ENCODE measurements at places on chromosomes 7 and 10. TPM values are rescaled to one million over a fixed set of nuclear protein-coding genes. Genes with fewer than 3 reads are reported as not detected.
A peak's percentile ranks its signal among the peaks of the same experiment; 100 is the strongest.

DNA sequence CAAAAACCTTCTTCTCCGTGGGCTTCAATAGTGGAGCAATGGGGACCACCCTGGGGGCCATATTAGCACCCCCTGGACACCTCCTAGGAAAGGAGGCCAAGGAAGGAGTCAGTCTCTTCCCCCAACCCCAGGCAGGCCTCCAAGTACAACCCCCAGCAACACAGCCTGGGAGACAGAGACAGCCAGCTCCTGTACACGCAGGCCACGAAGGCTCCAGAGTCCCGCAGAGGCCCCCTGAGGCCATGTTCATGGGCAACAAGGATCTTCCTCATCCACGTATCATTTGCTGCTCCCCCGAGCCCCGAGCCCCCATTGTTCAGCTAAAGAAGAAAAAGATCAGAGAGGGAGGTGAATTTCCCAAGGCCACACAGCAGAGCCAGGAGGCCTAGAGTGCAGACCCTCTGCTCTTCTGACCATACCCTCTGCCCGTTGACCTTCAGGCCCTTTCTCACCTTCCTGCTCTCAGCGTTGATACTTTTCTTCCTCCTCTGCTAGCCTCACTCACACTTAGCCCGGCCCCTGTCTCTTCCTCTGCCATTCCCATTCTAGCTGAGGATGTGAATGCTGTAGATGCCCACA, 35.9 kb upstream of the MYL10 start:
- DNase-seq: no peak

DNA sequence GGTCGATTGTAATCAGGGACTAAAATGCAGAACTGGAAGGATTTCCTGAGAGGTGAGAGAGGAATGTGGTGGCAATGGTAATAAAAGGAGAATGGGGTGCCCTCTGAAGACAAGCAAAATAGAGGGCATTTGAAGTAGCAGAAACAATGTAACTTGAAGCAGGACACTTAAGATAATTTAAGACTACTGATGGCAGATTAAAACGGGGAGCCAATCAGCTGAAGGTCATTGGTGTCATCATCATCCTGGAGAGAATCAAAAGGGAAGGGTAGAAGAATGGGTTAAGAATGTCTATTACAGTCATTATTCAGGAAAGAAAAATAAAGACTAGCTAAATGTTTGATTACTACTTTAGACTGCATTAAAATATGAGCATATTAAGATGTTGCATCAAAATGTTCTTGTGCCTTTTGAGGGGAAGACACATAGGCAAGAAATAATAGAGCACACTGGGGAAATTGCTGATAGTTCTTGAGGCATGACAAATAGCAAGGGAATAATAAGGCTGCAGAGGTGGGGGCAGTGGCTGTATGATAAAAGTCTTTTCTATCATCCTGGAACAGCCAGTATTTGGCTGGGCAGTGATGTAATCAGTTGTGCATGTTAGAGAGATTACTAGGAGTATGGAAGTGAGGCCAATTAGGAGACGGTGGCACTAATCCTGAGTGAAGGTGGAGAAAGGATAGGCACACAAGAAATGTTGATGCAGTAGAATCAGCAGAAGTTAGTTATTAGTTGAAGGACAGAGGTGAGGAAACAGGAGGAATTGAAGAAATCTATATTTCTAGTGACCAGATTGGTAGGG, 60.2 kb downstream of the CCDC71L start:
- no peak for DNase-seq

DNA sequence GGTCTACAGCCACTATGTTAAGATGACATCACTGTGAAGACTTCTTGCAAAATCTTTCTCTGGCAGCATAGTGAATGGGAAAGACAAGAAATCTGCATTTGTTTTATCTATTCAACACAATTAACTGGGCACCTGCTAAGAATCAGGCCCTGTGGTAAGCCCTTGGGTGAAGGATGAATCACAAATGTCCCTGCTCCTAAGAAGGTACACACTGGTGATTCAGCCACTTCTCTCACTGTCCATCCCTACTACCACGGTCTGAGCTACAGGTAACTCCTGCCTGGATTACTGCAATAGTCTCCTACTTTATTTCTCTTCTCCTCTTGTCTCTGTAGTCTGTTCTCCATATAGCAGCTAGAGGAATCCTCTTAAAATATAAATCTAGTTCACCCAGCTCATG, 116.1 kb downstream of the HIBADH start:
- no peak for DNase-seq

- no peak for DNase-seq
Measured at GRCh38 chr10:96986200-96986856, 154.2 kb downstream of the LCOR start.

The PYROXD2 gene
- total RNA-seq: 2.0 TPM

The TFR2 gene
- total RNA-seq: 0.98 TPM

DNA sequence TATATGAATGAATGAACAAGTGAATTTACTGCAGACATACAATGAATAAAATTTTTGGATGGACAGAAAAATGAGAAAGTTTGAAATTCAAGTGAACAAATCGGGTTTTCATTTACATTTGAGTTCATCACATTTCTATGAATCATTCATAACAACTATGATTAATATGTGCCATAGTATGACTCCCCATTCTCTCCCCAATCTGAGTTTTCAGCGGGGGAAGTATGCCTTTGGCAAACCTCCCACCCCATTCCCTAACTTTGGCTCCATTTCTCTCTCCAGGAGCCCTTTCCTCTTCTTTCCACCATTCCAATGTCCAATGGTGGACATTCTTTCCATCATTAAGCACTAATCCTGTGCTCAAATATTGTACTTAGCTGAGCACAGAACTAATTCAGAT, 96.8 kb upstream of the LSM8 start:
- DNase-seq: no peak

DNA sequence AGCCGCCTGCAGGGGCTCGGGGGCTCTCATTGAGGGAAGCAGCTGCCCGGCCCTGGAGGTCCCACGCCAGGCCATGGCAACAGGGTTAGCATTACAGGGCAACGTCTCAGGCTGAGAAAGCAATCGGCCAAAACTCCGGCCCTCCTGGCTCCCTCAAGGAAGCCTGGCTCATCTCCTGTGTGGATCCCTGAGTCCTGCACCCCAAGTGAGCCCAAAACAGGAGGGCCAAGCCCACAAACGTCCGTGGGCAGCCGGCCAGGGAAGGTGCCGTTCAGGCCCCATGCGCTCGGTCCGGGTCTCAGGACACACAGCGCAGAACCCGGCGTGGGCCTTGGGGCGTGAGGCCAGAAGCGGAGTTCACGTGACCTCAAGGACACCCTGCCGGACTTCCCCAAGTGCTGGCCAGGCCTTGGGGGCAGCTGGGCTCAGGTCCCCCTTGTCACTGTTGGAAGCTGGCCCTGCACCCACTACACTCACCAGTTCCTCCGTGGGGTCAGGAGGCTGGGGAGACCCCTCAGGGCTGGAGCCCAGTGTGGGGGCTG, 8.0 kb upstream of the PWWP2B start:
- DNase-seq: no peak

GRCh38 chr10:78973901-78974616, 94.7 kb upstream of the ZMIZ1 start:
- peak; percentile 79 for DNase-seq

The CRHR2 gene
- not detected for total RNA-seq

GRCh38 chr10:74824184-74824899, 2.1 kb upstream of the KAT6B start:
- no peak for DNase-seq

GRCh38 chr10:114764656-114765055, 56.9 kb upstream of the FHIP2A start:
- DNase-seq: no peak

DNA sequence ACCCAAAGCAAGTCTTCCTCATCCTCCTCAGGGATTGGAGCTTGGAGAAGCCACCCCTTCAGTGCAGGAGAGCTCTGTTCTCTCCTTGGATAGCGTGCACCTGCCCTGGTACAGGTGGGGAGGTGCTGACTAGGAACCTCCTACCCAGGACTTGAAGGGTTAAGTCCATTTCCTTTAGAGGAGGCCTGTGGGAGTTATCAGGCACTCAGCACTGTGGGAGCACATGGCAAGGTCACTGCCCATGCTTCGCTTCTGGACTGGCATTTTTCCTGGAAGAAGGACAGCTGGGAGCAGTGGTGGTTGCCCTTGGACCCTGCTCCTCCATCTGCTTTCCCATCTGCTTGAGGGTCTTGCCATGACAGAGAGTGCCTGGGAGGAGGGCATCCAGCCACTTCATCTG, 142.8 kb downstream of the CXCL12 start:
- DNase-seq: no peak

DNA sequence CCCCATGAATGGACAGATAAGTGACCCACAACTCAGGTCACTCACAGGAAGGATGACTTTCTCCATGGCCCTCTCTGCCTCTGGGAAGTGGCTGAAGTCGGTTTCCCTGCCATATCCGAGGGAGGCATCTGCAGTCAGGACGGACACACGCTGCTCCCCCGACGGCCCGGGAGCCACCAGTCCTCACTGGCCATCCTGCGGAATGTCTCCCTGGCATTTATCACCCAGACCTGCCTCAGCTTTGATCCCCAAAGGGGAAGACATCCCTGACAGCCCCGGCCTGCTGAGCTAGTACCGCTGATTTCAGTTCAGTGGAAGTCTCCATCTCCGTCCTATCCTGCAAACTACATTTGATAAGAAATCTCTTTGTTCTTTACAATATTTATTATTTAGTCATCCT, 339.5 kb upstream of the MKI67 start:
- no peak for DNase-seq

DNA sequence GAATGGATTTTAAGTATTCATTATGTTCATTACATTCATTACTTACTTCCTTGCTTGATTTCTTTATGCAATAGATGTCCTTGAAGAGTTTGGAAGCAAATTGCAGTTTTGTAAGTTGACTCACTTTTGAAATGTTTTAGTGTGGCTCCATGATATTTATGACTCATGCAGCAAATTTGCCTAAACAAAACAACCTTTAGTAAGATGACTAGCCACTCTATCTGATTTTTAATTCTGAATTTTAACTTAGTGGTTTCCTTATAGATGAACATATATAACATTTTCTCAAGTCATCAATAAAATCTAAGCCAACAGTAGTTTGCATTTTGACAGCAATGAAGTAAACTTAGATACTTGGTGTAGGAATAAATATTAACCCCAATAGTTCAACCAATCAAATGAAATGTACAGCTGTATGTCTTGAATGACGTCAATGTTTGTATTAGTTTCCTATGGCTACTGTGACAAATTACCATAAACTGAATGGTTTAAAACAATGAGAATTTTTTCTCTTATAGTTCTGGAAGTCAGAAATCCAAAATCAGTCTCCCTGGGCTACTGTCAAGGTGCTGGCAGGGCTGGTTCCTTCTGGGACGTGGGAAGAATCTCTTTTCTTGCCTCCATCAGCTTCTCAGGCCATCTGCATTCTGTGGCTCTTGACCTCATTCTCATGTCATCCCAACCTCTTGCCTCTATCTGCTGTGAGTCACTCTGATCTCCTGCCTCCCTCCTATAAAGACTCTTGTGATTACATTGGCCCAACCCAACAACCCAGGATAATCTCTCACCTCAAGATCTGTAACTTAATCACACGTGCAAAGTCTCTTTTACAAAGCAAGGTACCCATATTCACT, 73.4 kb downstream of the AHR start:
- peak; percentile 97 for DNase-seq

GRCh38 chr10:54284526-54285193, 516.4 kb downstream of the PCDH15 start:
- DNase-seq: no peak

DNA sequence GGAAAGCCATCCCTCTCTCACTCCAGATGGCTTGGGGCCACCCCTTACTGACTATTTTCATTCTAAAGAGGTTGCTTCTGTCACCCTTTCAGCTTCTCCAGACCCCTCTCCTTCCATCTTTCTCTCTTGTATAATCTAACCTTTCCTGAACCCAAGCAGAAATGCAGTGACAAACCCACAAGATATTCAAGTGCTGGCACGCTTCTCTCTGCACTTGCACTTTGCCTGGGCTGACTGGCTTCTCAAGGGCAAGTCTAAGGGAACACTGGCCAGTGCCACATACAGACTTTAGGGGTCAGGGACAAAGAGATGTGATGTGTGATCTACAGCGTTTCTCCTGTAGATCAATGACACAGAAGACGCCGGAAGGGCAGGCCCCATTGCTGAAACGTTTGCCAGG, 150.4 kb upstream of the LANCL2 start:
- peak; percentile 47 for DNase-seq

DNA sequence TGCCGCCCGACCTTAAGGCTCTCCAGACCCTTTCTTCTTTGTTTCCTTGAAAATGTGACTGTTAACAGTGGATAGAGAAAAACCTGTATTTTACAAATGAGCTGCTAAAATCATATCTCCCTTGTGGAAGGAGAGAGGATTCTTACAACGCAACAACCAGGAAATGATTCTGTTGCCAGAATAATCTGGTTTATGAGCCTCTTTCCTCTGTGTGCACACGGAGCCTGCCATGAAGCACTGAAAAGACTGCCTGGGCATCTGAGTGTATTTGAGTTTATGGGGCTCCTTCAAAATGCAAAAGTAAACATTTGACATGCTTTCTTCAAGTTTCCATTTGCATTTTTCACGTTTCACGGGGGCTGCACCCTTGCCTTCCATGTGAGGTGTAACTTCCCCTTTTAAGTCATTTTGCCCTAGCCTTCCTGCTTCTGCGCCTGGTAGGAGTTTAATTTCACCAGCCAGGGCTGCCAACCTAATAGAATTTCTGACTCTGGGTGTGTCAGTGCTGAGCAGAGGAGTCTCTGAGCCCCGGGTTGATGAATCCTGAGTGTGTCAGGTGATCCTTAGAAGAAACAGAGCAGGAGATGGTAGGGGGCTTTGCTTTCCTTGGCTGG, 101.2 kb downstream of the GRB10 start:
- no peak for DNase-seq

DNA sequence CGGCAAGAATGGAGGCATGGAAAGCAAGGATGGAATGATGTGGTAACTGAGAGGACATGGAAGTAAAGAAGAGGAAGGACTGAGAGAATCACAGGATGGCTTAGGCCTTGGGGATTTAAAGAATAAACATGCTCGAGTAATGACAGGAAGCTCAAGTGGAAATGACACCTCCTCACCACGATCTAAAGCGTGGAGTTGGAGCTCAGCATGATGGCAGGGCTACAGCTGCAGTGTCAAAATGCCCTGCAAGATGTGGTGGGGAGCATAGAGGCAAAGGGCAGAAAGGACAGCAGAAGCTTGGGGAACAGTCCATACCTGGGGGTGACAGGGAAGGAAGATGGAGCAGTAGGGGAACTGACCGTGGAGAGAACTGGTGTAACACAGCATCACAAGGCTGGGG, 229.5 kb upstream of the PLXNA4 start:
- no peak for DNase-seq

GRCh38 chr7:78260826-78261225, 462.3 kb downstream of the PHTF2 start:
- no peak for DNase-seq

The PKD2L1 gene
- not detected for total RNA-seq

The DGKI gene
- 4.0 TPM for total RNA-seq

The BICC1 gene
- total RNA-seq: 28.3 TPM

DNA sequence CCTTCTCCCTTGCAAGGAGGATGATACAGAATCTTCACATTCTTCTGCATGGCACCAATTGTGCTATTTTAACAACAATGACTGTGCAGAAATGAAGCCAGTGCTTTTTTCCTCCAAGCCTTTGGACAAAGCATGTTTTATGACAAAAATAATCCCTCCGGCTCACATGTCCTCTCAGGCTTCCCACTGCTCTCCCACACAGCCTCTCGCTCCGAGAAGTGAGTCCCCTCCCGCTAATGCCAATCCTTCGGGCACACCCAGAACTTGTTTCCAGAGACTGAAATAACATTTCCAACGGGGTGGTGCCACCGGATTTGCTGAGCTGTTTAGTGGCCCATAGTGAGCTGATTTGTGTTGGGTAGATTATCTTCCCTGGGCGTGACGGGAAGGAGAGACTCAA, 35.8 kb downstream of the RBM17 start:
- DNase-seq: peak; percentile 68

The ZP3 gene
- total RNA-seq: 6.1 TPM

All from RPMI7951 (cell line).